ENCODE measurements at places on chromosomes 6 and 20.

GRCh38 chr6:163836876-163837690, 422.6 kb downstream of the QKI start:
- no peak for DNase-seq

- DNase-seq, result no peak
Observed at GRCh38 chr6:161434350-161434749, 160.5 kb upstream of the AGPAT4 start.

- DNase-seq, result no peak
Observed at GRCh38 chr6:125340991-125341390, 39.2 kb upstream of the HDDC2 start.

DNA sequence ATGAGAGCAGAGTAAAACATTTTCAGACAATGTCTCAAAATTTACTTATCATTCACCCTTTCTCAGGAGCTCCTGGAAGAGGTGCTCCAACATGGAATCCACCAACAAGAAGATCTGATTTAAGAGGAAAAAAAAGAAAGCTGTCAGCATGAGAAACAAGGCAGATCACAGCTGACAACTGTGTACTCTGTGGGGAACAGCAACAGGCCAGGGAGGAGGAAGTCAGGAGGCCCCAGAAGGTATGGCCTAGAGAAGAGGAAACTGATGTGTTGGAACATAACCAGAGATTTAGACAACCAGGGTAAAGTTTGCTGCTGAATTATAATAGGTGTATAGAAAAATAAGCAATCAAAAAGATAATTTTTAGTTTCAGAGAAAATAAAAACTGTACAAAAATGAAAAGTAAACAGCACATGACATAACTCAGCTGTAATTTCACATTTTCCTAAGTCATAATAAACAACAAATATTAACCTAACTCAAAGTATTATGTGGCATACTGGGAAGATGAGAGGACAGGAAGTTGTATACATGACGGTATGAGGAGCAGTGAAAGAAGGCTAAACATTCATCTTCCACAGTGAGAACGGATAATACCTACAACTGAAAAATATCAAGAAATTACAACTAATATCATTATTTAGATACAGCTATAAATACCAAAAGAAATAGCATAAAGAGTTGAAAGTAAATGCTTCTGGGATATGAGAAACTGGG, 113.6 kb upstream of the EMILIN3 start:
- no peak for DNase-seq

DNA sequence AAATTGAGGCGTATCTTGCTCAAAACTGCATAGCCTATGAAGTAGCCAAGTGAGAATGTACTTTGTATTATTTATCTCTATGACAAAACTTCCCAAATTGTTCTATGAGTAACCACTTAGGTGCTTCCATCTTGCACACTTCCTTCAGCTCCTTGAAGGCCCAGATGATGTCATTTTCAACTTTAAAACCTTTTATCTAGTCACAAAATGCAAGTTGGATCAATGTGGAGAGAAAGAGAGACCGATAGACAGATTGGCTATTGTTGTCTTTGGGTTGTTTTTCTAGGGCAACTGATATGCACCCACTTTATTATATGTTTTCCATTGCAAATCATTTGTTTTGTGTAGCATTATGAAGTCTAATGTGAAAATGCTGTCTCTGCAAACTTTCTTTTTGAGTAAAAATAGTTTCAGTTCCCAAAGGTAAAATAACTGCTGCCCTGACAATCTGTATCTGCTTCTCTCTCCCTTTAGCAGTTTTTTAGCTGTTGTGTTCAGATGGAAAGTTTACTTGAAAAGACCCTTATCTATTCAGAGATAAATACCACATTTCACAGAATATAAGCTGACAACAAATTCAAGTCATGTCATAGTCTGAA, 73.7 kb upstream of the CITED2 start:
- DNase-seq, result no peak

DNA sequence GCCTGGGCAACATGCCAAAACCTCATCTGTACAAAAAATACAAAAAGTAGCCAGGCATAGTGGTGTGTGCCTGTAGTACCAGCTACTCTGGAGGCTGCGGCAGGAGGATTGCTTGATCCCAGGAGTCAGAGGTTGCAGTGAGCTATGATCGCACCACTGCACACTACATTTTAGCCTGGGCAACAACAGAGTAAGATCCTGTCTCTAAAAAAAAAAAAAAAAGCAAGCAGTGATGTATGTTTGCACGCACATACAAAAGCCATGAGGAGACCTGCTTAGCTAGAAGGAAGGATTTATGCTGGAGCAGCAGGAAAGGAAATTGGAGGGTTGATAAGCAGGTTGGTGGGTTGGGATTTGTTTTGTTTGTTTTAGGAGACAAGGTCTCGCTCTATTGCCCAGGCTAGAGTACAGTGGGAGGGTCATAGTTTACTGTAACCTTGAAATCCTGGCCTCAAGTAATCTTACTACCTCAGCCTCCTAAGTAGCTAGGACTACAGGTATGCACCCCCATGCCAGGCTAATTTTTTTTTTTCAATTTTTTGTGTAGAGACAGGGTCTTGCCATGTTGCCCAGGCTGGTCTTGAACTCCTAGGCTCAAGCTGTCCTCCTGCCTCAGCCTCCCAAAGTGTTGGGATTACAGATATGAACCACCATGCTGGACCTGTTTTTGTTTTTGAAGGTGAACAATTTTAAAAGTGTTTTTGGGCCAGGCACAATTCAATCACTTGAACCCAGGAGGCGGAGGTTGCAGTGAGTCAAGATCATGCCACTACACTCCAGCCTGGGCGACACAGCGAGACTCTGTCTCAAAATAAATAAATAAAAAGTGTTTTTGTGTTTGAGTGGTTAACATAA, 4.0 kb downstream of the ZSWIM3 start:
- DNase-seq, result no peak

DNA sequence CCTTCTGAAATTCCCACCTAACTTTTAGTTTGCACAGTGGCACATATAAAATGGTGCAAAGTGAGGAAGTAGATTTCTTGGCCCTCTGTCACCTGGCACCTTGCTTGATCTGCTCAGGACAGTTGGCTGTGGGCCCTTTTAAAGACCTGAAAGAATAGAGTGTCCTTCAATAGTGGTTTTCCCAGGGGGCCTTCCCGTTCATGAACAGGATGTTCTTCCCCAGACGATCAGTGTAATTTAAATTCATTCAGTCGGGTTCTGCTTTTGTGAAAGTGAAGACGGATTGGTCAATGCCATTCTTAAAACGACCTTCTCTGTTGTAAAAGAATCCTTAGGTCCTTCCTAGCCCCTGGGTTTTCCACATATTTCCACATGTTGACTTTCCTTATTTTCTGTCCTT, 178.5 kb downstream of the SASH1 start:
- no peak for DNase-seq

GRCh38 chr6:127519469-127519785, 292 bp upstream of the MTCL3 start:
- no peak for DNase-seq

- DNase-seq, result no peak
Observed at GRCh38 chr6:149164199-149164750, 153.2 kb upstream of the TAB2 start.

GRCh38 chr20:60934724-60935123, 317.3 kb upstream of the CDH4 start:
- no peak for DNase-seq

- DNase-seq, result no peak
Observed at GRCh38 chr6:26501482-26501986, 1.4 kb downstream of the BTN1A1 start.

DNA sequence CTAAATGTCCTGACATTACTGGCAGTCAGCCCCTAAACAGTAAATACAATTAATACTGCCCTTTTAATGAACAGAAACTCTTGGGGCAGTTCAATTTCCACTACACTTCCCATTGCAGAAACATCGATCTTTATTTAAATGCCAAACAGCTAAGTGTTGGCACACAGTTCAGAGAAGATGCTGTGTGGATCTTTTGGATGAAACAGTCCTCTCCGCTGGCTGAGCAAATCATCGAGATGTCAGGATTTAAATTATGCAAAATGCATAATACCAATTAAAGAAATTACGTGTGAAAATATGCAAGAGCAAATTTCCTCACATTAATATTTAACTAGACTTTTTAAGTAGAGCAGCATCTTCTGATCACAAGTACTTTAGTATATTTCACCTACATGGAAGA, 132.6 kb downstream of the KIF16B start:
- no peak for DNase-seq

DNA sequence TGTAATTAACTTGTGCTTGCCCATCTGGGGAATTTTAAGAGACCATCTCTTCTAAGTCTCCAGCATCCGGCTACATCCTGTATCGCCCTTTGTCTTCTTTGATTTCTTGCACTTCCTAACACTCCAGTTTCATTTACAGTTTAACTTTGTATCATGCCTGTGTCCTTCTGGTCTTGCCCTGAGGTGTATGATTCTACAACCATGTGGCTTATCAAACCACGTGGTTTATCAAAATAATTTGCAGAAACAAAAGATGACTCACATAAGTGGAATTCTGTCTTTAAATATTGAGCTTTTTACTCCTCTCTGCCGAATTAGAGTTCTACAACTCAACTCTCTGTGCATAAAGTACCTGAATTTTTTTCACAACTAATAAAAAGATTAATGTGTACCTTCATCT, 580.7 kb downstream of the KIF16B start:
- no peak for DNase-seq

DNA sequence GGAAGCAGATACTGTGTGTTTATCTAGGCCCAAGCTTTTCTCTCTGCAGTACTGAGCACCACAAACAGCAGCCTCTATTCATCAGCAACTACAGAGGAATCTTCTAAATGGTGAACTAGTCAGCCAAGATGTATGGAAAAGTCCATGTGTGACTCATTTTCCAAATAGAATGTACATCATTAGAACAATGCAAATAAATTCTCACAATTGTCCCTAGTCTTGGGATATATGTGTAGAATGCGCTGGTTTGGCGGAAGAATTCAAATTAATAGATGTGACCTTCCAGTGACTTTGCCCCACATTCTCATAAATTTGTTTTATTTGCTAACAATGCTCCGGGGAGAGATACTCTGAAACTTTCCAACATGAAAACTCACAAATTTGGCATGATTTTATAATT, 436.2 kb downstream of the CBLN4 start:
- no peak for DNase-seq

DNA sequence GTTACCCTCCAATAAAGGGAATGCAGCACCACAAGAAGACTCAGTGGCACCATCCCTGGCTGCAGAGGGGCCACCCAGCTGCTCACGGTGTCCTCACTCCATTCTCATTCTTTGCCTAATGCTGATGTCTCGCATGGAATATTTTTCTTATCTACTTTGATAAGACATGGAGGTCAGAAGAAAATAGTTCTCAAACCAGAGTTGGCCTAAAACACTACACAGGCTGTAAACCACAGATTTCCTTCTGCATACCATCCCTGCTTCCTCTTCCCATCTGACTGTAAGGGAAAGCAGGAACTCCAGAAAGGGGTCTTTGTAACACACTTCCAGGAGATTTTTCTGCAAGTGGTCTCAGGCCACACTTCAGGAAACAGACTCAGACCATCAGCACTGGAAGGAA, 43.1 kb upstream of the CD93 start:
- no peak for DNase-seq

DNA sequence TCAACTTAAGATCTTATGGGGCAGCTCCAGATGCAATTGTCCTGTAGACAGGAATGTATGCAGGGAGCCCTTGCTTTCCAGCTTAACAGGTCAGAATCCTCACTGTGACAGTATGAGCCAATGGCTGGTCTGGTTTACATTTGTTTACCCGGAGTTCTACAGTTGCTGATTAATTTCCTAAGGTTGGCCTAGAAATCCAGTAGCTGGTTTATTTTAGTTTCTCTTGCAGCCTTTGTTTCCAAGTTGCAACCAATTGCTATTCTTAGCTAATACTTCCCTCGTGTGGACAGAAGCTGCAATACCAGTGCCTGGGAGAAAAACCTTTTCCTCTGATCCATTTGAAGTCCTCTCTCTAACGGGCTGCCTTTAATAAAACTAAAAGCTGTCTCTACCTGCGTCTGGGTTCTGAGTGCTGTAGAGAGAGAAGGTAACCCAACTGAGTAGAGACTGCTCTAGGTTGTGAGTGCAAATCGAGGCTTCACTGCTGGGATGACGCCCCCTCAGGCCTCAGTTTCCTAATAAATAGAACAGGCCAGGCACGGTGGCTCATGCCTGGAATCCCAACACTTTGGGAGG, 45.9 kb downstream of the ZNF217 start:
- DNase-seq, result peak; percentile 29

GRCh38 chr6:89506716-89507617, 74.0 kb downstream of the ANKRD6 start:
- DNase-seq, result no peak

DNA sequence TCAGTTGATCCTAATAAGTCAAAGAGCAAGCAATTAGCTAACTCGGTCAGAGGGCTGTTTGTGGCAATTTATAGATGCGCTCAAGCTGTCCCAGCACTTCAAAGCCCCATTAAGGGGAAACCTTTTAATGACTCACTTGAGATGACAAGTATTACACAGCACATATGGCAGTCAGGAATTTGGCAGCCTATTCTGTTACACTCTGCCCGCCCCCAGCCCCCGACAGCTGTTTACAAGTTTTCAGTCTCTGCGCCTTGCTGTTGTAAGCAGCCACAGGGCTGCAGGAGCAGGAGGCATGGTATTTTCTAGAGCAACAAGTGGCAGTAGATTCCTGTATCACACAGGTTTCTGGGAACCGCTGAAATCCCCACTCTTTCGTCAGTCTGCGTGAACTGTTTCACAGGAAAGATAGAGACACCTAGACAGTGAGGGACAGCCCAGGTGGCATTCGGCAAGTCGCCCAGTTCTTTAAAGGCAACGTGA, 263.0 kb downstream of the FOXC1 start:
- no peak for DNase-seq

DNA sequence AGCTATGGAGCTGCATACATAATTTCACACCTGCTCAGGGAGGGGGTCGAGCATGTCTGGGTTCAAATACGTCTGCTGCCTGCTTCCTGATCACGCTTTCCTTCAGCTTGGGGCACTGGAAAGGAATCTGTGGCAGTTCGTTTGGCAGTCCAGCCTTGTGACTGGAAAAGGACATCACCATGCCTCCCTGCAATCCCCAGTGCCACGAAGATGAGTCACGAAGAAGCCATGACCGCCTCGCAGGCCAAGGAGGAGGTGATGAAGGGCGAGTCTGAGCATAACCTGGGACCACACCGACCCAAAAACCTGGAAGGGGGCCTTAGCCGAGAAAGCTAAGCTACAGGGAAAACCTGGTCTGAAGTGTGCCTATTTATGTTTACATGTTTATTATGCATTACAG, 13.1 kb downstream of the JAG1 start:
- DNase-seq, result no peak
